Stomach (tissue), 19 donors: ENCODE measurements at places on chromosomes 3 and 15. TPM values are rescaled to one million over a fixed set of nuclear protein-coding genes. Genes with fewer than 3 reads are reported as not detected.

DNA sequence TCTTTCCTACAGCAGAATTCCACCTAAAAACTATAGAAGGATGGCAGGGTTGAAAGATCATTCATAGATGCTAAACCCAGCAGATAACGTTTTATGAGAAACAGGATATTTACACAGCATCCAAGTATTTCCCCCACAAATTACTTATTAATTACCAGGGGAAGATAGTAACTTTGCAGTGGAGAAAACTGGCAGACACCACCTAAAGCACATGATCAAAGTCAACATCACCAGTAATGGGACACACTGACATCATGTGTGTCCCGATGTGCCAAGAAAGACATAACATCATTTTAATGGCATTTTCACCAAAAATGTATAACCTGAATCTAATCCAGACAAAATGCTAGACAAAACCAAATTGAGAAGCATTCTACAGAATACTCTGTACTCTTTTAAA is 220.4 kb upstream of the THBS1 start:
- no peak for DNase-seq

The ANKUB1 gene
- not detected for polyA plus RNA-seq

- no peak for DNase-seq
These were observed 85.8 kb downstream of the FAM174B start for GRCh38 chr15:92569778-92570177.

- DNase-seq, result peak; percentile 30
These were observed 1.9 kb downstream of the DNAJA4 start for GRCh38 chr15:78266229-78266628.

GRCh38 chr3:112390783-112391641 is 58.1 kb downstream of the CD200 start:
- peak; percentile 81 for DNase-seq

DNA sequence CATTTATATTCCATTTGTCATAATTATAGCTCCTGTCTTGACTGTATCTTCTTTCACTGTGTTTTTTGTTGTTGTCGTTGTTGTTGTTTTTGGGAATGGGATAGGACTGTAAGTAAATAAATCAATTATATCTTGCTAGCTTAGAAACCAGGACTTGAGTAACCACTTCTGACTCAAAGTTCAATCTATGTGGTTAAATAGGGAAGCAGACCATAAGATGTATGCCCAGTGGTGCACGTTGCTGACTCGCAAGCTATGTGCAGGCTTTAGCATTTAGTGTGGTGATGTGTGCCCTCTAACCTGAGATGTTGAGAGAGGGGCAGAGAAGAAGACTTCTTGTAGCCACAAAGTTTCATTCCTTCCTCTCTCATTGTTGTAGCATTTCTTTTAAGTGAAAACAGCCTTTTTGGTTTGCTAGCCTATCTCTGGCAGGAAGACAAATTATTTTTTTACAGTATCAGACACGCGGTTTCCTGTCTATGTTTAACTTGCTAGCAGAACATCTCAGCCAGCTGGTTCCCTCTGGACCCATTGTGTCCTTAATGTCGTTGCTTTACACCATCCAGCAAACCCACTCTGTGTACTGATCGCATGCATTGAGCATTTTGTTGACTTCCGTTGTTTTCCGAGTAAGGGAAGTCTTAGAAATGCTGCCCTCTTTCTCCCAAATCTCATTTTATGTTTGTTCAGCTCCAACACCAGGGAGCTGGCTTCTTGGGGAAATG is 52.1 kb downstream of the TGFBR2 start:
- DNase-seq, result no peak

GRCh38 chr3:46935168-46935858 is 41.2 kb downstream of the CCDC12 start:
- DNase-seq, result peak; percentile 92

- DNase-seq, result peak; percentile 10
These were observed 103.7 kb downstream of the LRRK1 start for GRCh38 chr15:101022876-101023275.

The B3GALNT1 gene
- polyA plus RNA-seq, result 4.8 TPM

DNA sequence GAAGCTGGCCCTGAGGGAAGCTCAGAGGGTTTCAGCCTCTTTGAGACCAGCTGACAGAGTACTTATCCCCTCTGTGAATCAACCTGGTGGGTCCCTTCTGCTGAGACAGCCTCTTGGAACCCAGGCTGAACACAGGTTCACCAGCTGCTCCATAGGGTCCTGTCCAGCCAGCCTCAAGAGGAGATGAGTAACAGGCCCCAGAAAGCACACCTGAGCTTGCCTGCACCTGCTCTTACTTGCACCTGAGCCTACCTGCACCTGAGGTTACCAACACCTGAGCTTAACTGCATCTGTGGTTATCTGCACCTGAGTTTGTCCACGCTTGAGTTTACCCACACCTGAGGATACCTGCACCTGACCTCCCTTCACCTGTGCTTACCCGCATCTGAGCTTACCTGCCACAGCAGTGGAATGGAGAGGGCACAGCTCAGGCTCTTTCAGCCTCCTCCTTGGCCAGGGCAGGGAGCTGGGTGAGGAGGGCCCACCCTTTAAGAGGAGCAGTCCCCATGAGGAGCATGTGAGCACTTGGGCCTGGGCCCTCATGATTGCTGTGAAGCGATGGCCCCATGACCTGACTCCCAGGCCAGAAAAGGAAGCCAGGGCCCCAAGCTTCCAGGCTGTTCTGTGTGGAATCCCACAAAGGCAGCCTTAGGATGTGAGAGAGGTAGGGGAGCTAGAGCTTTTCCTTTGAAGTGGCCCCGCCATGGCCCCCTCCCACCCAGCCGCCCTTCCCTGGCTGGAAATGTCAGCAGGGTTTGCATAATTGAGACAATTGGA is at the start of gene TRPM1:
TRPM1 (minus strand) TSS at position 464 of the 777 bp plus-strand sequence. CDS start 20,370 bp downstream, outside the sequence.
- DNase-seq, result no peak

The TMA7 gene
- polyA plus RNA-seq, result 644 TPM

DNA sequence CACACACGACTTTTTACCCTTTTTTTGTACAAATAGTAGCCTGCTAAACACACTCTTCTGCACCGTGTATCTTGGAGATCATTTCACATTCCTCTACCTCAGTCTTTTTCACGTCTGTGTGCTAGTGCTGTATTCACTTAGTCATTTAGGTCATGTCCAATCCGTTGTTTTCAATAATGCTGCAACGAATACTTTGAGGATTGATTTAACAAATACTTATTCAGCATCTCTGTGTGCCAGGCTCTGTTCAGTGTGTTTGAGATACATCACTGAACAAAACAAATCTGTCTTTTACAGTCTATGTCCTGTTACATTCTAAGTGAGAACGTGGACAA is 882 bp downstream of the JMJD7 start:
- no peak for DNase-seq

- DNase-seq, result no peak
These were observed 35.1 kb downstream of the DAZL start for GRCh38 chr3:16570113-16570512.

GRCh38 chr3:9196020-9196419 is 53.4 kb downstream of the SRGAP3 start:
- DNase-seq, result no peak

DNA sequence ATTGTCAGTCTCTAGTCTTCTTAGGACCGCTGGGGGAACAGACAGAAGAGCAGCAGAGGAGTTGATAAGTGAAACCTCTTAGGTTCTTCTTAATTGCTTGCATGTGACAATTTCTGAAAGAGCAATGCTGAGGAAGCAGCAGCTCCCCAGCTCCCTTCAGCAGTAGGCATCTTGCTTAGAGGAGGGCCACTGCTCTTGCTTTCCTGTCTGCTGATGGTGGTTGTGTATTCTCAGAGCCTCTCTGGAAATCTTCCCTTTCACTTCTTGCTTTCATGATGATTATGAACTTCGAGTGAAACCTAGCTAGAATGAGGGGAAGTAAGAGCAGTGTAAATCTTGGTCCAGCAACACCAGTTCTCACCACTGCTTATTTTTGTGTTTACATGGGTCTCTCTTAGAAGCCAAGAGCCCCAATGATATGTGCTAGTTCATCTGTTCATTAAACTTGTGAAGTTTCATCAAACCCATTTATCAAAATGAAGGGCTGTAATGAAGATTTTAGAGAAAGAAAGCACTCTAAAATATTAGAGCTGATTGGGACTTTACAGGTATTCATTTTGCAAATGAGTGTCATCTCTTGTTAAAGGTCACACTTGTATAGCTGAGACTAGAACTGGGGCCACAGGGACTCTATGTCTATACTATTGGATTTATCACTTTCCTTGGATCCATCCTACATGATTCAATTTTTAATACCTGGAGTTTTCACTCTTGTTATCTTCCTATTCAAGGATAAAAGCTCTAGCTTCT is 246.7 kb downstream of the LPP start:
- no peak for DNase-seq

DNA sequence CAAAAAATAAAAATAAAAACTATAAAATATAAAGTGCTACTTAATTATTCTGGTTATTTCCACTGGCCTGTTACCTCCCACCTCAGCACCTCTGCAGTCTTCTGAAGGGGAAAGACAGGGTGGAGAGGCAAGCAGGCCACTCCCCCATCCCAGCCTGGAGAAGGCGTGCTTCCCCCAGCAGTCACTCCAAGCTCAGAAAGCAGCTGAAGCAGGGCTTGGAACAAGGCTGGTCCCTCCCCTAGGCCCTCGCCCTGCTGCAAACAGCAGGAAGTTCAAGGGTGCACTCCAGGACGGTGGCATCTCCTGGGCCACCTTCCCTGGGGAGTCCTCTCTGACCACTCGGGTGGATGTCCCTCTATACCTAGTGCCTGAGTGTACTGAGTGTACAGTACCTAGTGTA is 21.4 kb downstream of the CACNA2D2 start:
- DNase-seq, result no peak

The ITPR1 gene
- polyA plus RNA-seq, result 13.2 TPM

The IGDCC3 gene
- 0.12 TPM for polyA plus RNA-seq

DNA sequence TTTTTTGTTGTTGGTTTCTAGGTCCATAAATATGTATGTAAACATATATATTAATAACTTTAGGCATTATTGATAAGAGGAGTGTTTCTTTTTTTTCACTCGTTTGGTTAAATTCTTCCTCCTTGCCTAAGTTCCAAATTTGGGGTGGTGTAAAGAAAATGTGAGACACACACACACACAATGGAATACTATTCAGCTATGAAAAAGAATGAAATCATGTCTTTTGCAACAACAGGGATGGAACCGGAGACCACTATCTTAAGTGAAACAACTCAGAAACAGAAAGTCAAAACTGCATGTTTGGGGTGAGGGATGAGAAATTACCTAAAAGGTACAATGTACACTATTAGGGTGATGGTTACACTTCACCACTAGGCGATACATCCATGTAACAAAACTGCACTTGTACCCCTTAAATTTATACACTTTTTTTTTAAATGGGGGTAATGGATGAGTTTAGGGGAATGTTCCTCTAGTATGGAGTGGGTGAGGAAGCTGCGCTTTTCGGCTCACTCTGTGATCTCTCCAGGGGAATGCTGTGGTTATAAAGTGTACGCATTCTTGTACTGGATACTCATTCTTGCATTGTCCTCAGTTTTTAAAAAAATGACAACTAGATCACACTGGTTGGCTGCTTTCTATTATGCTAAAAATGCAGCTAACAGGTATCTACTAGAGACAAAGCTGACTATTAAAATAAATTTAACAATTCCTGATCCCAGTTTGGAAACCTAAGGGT is 50.8 kb upstream of the PPARG start:
- no peak for DNase-seq

- no peak for DNase-seq
These were observed 44.9 kb upstream of the TMC3 start for GRCh38 chr15:81418891-81419290.

GRCh38 chr3:2568156-2568555 is 469.5 kb downstream of the CNTN4 start:
- DNase-seq, result peak; percentile 13

GRCh38 chr3:186141790-186142189 is 32.9 kb upstream of the ETV5 start:
- no peak for DNase-seq

The GCSAM gene
- polyA plus RNA-seq, result 2.3 TPM

- DNase-seq, result no peak
These were observed 101.8 kb downstream of the ST8SIA2 start for GRCh38 chr15:92495446-92495845.

- no peak for DNase-seq
These were observed 160.2 kb downstream of the SPATA16 start for GRCh38 chr3:172980849-172981248.

- DNase-seq, result peak; percentile 45
These were observed 9.3 kb downstream of the PSTPIP1 start for GRCh38 chr15:77004189-77004588.

DNA sequence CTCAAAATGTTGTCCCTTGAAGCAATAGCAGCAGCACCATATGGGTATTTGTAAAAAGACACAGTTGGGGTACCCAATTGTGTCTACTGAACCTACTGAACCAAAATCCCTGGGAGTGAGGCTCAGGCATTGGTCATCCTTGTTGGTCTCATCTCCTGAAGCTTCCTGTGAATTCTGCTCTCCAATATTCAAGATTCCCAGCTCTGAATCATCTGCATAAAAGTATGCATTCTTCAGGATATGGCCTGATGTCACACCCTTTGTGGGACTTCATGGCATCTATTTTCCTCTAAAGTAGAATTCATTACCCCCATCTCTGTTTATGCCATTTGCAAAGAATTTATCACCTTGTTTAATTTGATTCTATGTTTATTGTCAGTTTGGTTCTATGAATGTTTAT is 13.3 kb upstream of the PTX3 start:
- DNase-seq, result no peak
